ENCODE measurements at places on chromosomes 2 and 18. TPM values are rescaled to one million over a fixed set of nuclear protein-coding genes. Genes with fewer than 3 reads are reported as not detected.

SRD5A2 gene
- not detected for total RNA-seq

DNA sequence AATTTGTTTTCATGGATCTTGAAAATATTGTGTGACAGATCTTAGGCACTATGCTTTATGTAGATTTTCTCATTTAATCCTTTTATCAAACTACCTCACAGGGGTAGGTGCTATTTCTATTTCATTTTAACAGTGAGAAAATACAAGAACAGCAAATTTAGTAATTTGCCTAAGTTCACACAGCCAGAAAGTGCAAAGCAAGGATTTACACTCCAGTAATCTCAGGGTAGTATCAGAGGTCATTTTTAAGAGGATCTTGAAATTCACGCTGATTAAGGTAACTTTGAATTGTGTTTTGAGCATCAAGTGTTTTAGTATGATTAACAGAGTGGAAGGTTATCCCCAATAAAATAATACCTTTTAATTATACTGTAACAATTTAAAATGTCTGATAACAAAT is 10.1 kb upstream of the KCNJ3 start:
- H3K27ac ChIP-seq = no peak overlapping the region
- no peaks in the 10 kb centered on the region for H3K4me1 ChIP-seq
- no peak overlapping the region for H3K4me3 ChIP-seq
- H3K27me3 ChIP-seq = no peaks in the 10 kb centered on the region

PROC gene
- total RNA-seq = not detected

- no peaks in the 10 kb centered on the region for H3K4me1 ChIP-seq
- H3K36me3 ChIP-seq = no peaks in the 10 kb centered on the region
These were observed 776.3 kb upstream of the CDH7 start for GRCh38 chr18:64974391-64975125.

DNA sequence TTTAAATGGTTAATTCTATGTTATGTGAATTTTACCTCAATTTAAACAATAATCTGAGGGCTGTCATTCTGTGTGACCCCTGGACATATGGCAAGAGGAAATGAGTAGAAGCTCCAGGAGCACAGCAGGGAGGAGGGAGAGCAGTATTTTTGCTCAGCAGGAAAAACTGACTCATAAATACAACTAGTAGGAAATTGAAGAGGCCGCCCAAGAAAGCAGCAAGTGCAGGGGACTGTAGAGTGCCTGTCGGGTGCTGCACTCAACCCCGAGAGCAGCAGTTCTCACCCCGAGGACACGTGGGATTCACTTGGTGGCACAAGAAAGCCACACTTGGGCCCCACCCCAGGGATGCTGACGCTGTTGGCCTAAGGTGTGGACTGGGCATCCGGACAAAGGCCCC is 60.8 kb downstream of the NPAS2 start:
- H3K27ac ChIP-seq = no peak overlapping the region
- DNase-seq = no peak
- H3K27me3 ChIP-seq = no peaks in the 10 kb centered on the region
- no peak overlapping the region for H3K4me3 ChIP-seq

IL1F10 gene
- not detected for total RNA-seq

DNA sequence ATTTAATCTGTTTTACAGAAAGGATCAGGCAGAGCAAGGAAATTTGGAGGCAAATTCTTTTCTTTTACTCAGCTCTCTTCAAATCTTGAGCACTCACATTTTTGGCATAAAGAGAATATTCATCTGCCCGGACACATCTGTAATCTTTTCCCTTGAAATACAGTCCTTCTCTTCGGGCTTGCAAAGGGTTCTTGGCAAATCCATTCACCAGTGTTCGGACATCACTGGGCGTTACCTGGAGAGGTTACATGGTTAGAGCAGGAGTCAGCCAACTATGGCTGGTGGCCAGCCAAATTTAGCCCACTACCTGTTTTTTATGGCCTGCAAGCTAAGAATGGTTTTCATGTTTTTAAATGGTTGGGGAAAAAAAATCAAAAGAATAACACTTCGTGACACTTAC is 2.1 kb downstream of the PFN4 start:
- no peaks in the 10 kb centered on the region for H3K4me1 ChIP-seq
- no peaks in the 10 kb centered on the region for H3K36me3 ChIP-seq
- DNase-seq = no peak
- no peaks in the 10 kb centered on the region for H3K27me3 ChIP-seq

GRCh38 chr2:149507974-149508373 is 79.6 kb downstream of the MMADHC start:
- H3K36me3 ChIP-seq = no peaks in the 10 kb centered on the region
- no peaks in the 10 kb centered on the region for H3K4me1 ChIP-seq
- H3K4me3 ChIP-seq = no peak overlapping the region
- DNase-seq = no peak
- no peaks in the 10 kb centered on the region for H3K27me3 ChIP-seq
- H3K27ac ChIP-seq = no peak overlapping the region

DNA sequence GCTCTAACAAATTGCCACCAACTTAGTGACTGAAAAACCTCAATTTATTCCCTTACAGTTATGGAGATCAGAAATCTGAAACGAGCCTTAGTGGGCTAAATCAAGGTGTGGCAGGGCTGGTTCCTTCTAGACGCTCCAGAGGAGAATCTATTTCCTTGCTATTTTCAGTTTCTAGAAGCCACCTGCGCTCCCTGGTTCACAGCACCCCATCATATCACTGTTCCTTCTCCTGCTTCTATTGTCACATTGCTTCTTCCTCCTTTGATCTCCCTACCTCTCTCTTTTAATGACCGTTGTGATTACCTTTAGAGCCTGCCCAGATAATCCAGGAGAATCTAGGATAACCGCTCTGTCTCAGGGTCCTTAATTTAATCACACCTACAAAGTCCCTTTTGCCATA is 596.6 kb downstream of the PLCL1 start:
- H3K4me1 ChIP-seq = no peaks in the 10 kb centered on the region
- no peaks in the 10 kb centered on the region for H3K36me3 ChIP-seq
- no peak overlapping the region for H3K4me3 ChIP-seq
- no peak overlapping the region for H3K27ac ChIP-seq
- DNase-seq = no peak
- H3K27me3 ChIP-seq = no peaks in the 10 kb centered on the region

DNAJC27 gene
- total RNA-seq = 6.7 TPM

DNA sequence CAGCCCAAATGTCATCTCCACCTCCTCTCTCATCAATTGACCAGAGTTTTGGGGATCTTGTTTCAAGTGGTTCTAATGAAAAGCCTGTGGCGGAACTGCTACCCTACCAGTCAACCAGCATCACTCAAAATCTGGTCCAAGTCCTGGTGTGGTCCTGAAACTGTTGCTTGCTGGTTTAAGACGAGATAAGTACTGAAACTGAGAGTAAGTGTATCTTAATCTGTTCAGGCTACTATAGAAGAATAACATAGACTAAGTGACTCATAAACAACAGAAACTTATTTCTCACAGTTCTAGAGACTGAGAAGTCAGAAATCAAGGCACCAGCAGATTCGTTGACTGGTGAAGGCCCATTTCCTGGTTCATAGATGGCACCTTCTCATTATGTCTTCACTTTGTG is 879 bp upstream of the GALNT5 start:
- H3K27me3 ChIP-seq = no peaks in the 10 kb centered on the region
- H3K4me3 ChIP-seq = no peak overlapping the region
- H3K36me3 ChIP-seq = no peaks in the 10 kb centered on the region

DNA sequence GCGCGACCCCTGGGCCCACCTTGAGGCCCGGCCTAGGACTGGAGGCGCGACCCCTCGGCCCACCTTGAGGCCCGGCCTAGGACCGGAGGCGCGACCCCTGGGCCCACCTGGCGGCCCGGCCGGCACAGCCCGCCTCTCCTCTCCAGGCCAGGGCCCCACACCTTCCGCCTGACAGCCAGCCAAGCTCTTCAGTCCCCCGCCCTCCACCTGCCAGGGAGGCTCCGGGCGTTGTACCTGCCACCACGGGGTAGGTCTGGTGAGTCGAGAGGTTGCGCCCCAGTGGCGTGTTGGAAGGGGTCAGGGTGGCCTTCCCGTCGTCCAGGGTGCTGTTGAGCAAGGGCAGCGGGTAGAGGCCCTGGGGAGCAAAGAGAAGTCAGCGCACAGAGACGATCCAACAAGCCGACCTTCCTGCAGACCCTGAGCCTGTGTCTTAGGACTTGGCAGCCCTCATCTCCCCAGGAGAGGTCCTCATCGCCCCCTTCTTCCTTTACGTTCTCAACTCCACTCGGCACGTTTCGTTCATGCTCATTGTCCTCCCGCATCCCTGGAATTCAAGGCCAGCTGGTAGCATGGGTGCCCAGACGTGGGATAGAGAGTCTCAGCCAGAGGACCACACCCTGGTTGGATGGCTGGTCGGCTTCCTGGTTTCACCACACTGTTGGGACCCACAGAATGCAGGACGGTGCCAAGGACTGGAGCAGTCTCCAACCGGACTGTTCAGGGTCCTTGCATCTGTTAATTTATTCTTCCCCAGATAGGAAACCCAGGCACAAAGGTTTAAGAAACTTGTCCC is 42.2 kb downstream of the PAX8 start:
- DNase-seq = no peak
- no peak overlapping the region for H3K4me3 ChIP-seq
- no peak overlapping the region for H3K27ac ChIP-seq
- H3K36me3 ChIP-seq = no peaks in the 10 kb centered on the region
- H3K27me3 ChIP-seq = no peaks in the 10 kb centered on the region

- no peaks in the 10 kb centered on the region for H3K36me3 ChIP-seq
- no peaks in the 10 kb centered on the region for H3K4me1 ChIP-seq
- DNase-seq = no peak
These were observed 1552.9 kb upstream of the SLC39A10 start for GRCh38 chr2:194103941-194104659.

DNA sequence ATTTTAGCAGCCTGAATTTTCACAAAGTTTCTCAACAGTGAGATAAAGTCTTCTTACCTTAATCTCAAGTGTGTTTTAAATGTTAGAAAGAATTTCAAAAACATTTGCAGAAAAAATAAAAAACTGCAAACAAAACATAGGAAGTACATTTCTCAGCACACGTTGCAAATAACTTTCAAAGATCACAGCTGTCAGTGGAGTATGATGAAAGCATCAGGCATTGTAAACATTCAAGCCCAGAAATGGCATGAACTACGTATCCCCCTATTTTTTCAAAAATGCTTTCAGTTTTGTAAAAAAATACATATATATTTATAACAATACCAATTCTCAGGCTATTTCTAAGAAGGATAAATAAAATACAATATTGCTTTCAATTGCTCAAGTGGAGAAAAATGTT is 320.6 kb upstream of the TFPI start:
- H3K4me3 ChIP-seq = no peak overlapping the region
- H3K27me3 ChIP-seq = no peaks in the 10 kb centered on the region
- H3K27ac ChIP-seq = no peak overlapping the region
- DNase-seq = no peak
- H3K4me1 ChIP-seq = no peaks in the 10 kb centered on the region

GRCh38 chr2:226888378-226888965 is 52.6 kb downstream of the RHBDD1 start:
- H3K4me1 ChIP-seq = no peaks in the 10 kb centered on the region
- no peak overlapping the region for H3K4me3 ChIP-seq
- no peak overlapping the region for H3K27ac ChIP-seq
- no peaks in the 10 kb centered on the region for H3K27me3 ChIP-seq
- H3K36me3 ChIP-seq = no peaks in the 10 kb centered on the region

MAP3K2 gene
- total RNA-seq = 79.3 TPM

DNA sequence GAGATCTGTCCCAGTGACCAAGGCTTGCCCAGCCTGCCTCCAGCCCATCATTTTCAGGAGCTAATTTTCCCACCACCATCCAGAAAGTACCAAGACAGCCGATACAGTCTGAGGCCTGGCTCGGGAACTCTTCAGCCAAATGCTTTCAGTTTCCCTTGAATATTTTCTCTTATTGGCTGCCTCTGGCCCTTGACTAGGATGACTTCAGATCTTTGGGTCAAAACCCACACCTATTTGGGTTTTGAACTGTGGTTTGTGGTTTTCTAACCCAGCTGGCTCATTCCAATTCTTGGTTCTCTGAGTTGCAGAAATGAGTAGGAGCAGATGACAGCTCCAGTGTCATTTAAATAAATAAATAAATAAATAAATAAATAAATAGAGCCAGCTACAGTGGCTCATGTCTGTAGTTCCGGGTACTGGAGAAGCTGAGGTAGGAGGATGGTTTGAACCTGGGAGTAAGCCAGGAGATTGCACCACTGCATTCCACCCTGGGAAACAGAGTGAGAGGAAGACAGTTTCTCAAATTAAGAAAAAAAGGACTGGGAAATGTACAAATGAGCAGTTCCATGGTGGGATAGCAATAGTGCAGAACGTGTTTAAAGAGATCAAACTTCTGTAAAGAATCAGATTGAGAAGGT is 465.0 kb upstream of the SOX11 start:
- DNase-seq = no peak
- H3K4me3 ChIP-seq = no peak overlapping the region
- no peaks in the 10 kb centered on the region for H3K27me3 ChIP-seq
- H3K36me3 ChIP-seq = no peaks in the 10 kb centered on the region

UGT1A5 gene
- not detected for total RNA-seq

DNA sequence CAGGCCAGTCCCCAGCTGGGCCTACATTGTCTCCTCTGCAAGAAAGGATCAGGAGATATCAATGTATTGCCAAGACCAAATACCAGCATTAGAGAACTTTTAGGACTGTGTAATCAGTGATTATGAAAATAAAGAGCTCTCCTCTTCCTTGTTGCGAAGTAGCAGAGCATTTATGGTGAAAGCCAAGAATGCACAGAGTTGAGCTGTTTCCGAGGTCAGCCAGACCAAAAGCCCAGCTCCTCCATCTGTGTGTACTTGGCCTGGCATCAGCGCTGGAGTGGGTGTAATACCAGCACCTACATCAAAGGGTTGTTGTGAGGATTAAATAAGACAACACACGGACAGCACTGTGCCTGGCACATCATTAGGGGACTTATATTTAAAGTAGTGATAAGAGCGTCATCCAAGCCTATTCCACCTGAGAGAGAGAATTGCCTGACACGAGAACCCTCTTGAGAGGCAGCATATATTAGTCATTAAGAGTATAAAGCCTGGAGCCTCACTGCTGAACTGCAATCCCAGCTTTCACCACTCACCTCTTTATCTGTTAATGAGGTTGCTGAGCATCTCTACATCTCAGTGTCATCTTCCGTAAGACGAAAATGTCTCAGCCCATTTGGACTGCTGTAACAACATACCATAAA is 7.4 kb upstream of the SLC16A14 start:
- H3K27me3 ChIP-seq = peaks cover 2% of the 10 kb centered on the region
- H3K27ac ChIP-seq = no peak overlapping the region
- no peaks in the 10 kb centered on the region for H3K4me1 ChIP-seq

GRCh38 chr2:8543060-8543382 is 138.8 kb upstream of the ID2 start:
- H3K36me3 ChIP-seq = no peaks in the 10 kb centered on the region
- H3K27me3 ChIP-seq = no peaks in the 10 kb centered on the region
- DNase-seq = peak; percentile 76
- no peak overlapping the region for H3K27ac ChIP-seq

GRCh38 chr2:137969876-137970275 is 5.6 kb downstream of the HNMT start:
- peaks cover 1% of the 10 kb centered on the region for H3K4me1 ChIP-seq
- H3K4me3 ChIP-seq = no peak overlapping the region
- H3K27me3 ChIP-seq = no peaks in the 10 kb centered on the region
- no peaks in the 10 kb centered on the region for H3K36me3 ChIP-seq

CTAGE1 gene
- not detected for total RNA-seq

EN1 gene
- total RNA-seq = not detected
